SHP77 (cell line): ENCODE measurements at places on chromosomes 11 and 22.

DNA sequence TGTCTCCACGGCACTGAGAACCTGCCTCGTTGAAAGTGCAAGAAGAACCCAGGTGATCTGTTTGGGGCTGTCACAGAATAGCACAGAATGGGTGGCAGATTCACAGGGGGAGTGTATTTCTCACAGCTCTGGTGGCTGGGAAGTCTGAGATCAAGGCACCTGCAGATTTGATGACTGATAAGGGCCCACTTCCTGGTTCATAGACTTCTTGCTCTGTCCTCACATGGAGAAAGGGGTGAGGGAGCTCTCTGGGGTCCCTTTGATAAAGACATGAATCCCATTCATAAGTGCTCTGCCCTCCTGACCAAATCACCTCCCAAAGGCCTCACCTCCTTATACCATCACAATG lies 198.5 kb upstream of the SORL1-AS1 start:
- no peak for DNase-seq

GRCh38 chr11:75028724-75029123 lies 40.0 kb downstream of the NEU3 start:
- peak; percentile 19 for DNase-seq

GRCh38 chr22:49973018-49973961 lies 12.7 kb downstream of the PIM3 start:
- DNase-seq = no peak

DNA sequence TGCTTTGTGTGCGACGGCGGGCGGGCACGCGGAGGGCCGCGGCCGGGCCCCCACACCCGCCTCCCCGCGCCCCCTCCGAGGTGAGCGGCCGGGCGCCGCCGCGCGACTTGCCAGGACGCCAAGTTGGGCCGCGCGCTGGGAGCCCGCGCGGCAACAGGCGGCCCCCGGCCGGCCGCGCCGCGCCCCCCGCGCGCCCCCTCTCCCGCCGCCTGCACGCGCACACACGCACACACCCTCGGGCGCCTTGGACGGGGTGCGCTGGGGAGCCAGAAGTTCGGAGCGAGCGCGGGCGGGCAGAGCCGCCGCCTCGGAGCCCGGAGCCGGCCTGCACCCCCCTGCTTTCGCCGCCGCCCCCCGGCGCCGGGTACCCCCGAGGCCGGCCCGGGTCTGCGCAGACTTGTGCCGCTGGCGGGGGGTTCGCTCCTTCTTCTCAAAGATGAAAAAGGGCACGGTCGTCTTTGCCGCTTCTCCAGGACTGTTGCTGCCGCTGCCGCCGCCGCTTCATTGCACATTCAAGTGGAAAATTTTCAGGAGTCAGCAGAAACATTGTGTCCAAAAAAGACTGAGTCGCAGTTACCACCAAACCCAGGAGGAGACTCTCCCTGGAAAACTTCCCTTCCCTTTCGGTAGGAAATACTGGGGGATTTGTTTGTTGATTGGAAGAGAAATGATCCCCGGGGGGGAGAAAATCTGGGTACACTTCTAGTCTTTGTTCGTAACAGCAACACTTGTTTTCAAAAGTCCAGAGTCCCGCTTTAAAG lies 895 bp downstream of the TEAD1 start:
- no peak for DNase-seq

DNA sequence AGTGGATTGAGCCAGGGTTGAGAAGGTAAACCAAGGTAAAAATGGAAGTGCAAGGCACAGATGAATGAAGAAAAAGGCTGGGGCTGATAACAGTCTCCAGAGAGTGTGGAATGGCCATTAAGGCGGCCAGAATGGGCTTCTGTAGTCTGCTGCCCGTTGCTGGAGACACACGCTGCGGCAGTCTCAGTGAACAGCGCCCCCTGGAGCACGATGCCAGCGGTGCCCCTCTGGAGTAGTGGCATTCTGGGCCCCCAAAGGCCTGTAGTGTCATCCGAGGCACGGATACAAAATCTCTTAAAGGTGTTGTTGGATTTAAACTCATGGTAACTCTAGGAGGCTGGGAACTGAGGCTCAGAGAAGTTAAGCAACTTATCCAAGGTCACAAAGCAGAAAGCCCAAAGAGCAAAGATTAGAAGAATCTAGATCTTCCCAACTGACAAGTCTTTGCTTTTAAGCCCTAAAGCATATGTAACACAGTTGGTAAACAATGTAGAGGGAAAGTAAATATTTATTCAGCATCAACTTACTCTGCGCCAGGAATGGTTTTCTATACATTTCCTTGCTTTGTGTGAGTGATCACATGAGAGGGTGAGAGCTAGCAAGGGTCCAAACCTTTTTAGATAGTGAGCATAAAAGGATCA lies 18.2 kb downstream of the KCNJ1 start:
- peak; percentile 7 for DNase-seq
